Vagina (tissue), 2 donors: ENCODE measurements at places on chromosomes 4 and X.

GRCh38 chr4:112897543-112897942, 151.9 kb upstream of the ANK2 start:
- DNase-seq, result no peak

GRCh38 chrX:17769701-17770269, 32.5 kb downstream of the SCML1 start:
- DNase-seq, result no peak

- DNase-seq, result no peak
These were observed 10.8 kb upstream of the NR3C2 start for GRCh38 chr4:148452970-148453369.

GRCh38 chrX:134764202-134764785, 106.0 kb upstream of the PLAC1 start:
- no peak for DNase-seq

DNA sequence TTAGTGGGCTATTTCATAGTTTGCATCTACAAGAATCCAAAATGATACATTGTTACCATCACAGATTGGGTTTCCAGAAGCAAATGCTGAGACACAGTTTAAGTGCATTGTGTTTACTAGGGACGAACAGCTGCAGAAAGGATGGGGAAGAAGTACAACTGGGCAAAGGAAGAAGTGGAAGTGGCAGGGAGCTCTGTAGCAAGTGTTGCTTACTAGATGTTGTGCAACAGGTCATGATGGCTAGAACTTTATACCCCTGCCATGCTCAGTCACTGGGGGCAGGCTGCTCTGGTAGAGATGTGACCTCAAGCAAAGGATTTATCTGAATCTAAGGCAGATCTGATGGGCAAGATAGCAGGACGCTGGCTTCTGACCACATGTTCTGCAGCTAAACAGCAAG, 76.1 kb upstream of the EMCN start:
- DNase-seq, result no peak

DNA sequence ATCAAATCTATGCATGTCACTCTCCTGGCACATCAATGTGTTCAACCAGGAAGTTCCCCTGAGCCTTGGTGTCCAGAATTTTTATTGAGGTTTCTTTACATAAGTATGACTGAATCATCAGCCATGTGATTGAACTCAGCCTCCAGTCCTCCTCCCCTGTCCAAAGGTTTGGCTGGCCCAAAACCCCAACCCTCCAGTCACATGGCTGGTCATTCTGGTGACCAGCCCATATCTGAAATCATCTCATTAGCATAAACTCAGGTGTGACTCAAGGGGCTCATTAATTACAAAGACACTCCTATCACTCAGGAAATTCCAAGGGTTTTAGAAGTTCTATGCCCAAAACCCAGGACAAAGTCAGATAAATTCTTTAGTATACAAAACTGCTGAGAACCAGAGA, 20.6 kb upstream of the SUPT20HL2 start:
- no peak for DNase-seq

- no peak for DNase-seq
These were observed 13.3 kb downstream of the HNRNPD start for GRCh38 chr4:82360298-82361177.

DNA sequence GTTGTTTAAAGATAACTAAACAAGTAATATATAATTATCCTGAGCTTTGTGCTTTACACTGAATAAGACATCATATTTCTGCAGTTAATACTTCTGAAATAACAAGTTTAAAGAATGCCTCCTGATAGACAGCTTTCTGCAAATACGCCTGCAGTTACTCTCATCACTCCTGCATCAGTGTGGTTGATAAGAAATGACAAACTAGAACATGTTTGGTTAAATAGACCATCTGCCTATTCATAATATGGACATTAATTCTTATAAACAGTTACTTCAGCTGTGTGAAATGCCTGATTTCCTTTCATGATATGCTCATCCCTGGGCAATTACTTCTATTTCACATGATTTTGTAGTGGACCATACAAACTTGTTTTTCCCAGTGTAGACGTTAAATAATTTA, 7.0 kb upstream of the TENM3 start:
- no peak for DNase-seq

DNA sequence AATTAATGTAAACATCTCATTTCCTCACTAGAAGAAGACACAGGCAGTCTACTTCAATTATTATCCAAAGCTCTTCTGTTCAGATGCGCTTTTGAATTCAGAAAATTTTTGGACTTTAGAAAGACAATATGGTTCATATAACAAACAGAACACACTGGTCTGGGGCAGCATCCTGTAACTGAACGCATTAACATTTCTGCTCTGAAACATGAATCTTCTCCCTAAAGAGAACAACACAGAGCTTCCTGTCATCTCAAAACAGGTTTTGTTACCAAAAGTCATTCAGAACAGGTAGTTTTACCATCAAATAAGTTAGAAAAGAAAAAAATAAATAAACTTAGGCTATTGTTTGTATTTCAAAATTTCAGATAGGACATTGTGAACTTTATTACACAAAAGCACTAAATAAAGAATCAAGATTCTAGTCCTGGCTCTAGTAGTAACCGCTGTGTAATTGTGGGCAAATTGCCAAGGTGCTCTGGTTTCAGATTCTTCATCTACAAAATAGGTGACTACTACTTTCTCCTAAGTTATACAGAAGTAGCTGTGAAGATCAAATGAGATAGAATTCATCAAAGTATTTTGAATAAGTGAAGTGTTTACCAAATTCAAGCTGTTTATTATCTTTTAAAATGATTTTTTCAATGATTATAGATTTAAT, 252.3 kb upstream of the RASGEF1B start:
- DNase-seq, result no peak

- DNase-seq, result no peak
These were observed 7.1 kb upstream of the NEIL3 start for GRCh38 chr4:177302371-177303100.
